NCI-H1930 (cell line): ENCODE measurements at places on chromosomes 2 and 18.
A peak's percentile ranks its signal among the peaks of the same experiment; 100 is the strongest.

GRCh38 chr2:146438246-146438645, 1406.6 kb upstream of the ACVR2A start:
- DNase-seq: no peak

DNA sequence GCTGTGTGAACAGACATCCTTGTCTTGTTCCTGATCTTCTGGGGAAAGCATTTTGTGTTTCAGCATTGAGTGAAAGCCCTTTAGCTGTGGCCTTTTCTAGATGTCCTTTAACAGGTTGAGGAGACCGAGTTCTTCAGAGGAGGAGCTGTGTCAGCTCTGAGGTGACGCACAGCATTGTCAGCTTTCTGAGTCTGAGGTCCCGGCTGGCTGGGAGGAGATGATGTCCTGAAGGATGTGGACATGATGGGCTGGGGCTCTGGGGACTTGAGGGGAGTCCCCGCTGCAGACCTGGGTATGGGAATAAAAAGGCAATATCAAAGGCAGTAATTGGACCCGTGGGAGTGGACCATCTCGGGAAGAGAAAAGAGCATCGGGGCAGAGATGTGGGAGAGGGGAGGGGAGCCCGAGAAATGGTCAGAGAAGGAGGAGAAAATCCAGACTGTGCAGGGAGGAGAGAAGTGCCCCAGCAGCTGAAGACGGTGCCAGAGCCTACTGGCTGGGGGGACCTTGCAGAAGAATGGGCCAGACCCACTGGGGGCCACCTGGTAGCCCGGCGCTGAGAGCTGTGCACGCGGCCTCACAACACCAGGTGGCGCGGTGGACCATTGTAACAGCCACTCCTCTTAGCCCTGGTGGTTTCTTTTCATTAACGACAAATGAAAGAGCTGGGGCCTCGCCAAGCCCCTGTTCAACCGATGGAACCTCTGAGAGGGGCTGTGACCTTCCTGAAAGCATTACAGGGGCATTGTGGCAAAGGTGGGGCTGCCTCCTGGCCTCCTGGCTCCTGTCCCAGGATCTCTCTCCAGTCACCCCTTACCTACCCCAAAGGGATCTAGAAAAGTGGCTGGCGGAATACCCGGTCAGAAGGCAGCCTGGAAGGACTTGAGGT, 61.6 kb downstream of the ST3GAL5 start:
- peak; percentile 29 for DNase-seq

DNA sequence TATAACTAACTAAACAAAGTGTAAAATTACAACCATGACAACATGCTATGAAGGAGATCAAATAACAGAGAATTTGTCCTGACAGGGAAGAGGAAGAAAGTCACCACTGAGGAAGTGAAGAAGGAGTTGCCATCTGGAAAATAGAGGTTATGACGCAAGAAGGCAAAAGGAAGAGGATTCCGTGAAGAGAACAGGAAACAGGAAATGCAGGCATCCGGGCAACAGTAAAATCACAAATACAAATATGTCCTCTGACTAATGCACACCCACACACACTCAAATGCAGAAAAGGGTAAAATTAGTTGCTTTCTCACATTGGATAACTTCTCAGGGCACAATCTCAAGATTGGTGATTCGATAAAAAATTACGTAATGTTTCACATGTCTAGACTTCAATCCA, 278.4 kb downstream of the TMX3 start:
- no peak for DNase-seq

DNA sequence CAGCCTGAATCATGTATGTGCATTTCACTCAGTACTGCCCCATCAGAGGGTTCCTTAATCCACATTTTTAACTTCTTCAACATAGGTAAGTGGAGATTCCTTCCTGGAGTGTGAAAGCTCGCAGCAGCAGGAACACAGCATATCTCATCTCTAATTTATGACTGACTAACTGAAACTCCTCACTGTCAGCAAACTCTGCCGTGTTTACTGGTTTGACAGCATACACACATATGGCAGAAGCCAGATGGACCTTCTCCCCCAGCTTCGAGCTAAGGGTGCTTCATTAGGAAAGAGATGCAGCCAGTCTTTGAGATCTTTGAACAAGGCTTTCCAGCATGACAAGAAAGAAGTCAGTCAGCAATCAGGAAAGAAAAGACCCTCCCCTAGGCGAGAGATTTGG, 200.3 kb upstream of the ACVR2A start:
- DNase-seq: no peak

GRCh38 chr2:64524604-64525316, 632 bp downstream of the AFTPH start:
- no peak for DNase-seq

GRCh38 chr18:59301929-59302328, 16.5 kb downstream of the CPLX4 start:
- DNase-seq: no peak

- DNase-seq: no peak
Observed at GRCh38 chr2:233791883-233792329, 13.8 kb downstream of the MROH2A start.

DNA sequence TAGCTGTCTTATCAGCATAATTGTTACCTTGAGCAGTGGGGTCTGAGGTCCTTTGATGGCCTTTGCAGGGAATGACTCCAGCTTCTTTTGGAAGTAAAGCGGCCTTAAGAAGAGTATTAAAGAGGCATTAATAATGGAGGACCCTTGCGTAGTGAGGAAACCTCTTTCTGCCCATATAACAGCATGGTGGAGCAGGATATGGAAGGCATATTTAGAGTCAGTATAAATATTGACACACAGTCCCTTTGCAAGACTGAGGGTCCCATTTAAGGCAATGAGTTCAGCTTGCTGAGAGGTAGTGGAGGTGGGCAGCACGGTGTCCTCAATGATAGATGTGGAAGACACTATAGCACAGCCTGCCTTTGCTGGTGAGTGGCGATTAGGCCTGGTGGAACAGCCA, 32.7 kb downstream of the NCL start:
- no peak for DNase-seq

- DNase-seq: no peak
Observed at GRCh38 chr2:235599596-235600338, 105.9 kb downstream of the AGAP1 start.

- no peak for DNase-seq
Observed at GRCh38 chr2:224910574-224910925, 131.7 kb downstream of the DOCK10 start.

- no peak for DNase-seq
Observed at GRCh38 chr2:71705171-71705960, 252.0 kb downstream of the DYSF start.
